ENCODE measurements at places on chromosomes 2 and 18.

DNA sequence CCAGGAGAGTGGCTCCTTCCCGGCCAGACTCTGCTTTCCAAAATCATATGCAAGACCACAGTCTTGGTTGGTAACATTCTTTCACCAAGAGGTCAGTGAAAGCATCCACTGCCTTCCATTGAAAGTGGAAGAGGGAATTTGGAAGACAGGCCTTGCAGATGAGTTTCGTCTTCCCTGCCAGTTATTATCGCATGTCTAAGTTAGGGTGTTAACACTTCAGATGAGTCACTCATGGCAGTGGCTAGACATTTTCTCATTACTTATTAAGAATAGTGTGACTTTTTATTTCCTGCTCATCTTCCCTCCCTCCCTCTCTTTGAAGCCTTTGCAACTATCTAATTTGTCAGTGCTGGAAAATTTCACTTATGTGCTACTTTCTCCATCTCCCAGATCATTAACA is 102.9 kb upstream of the EPB41L3 start:
- DNase-seq: no peak

- no peak for DNase-seq
Observed at GRCh38 chr2:26855466-26855865, 7.5 kb downstream of the DPYSL5 start.

- no peak for DNase-seq
Observed at GRCh38 chr2:127423478-127423843, 5.2 kb downstream of the PROC start.

- DNase-seq: no peak
Observed at GRCh38 chr2:167784084-167784425, 463.3 kb downstream of the STK39 start.

DNA sequence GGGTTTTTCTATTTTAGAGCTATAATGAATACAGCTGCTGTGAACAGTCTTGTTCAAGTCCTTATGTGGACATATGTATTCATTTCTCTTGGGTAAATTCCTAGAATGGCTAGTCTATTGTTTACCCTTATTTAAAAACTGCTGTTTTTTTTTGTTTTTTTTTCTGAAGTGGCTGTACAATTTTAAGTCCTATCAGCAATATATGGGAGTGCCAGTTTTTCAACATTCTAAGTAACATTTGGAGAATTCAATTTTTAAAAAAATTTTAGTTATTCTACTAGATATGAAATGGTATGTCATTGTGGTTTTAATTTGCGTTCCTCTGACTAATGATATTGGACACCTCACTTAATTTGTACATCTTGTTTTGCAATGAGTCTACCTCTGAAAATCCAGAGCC is 349.7 kb downstream of the SATB2 start:
- DNase-seq: no peak

- no peak for DNase-seq
Observed at GRCh38 chr2:50763776-50764175, 268.2 kb downstream of the NRXN1 start.

DNA sequence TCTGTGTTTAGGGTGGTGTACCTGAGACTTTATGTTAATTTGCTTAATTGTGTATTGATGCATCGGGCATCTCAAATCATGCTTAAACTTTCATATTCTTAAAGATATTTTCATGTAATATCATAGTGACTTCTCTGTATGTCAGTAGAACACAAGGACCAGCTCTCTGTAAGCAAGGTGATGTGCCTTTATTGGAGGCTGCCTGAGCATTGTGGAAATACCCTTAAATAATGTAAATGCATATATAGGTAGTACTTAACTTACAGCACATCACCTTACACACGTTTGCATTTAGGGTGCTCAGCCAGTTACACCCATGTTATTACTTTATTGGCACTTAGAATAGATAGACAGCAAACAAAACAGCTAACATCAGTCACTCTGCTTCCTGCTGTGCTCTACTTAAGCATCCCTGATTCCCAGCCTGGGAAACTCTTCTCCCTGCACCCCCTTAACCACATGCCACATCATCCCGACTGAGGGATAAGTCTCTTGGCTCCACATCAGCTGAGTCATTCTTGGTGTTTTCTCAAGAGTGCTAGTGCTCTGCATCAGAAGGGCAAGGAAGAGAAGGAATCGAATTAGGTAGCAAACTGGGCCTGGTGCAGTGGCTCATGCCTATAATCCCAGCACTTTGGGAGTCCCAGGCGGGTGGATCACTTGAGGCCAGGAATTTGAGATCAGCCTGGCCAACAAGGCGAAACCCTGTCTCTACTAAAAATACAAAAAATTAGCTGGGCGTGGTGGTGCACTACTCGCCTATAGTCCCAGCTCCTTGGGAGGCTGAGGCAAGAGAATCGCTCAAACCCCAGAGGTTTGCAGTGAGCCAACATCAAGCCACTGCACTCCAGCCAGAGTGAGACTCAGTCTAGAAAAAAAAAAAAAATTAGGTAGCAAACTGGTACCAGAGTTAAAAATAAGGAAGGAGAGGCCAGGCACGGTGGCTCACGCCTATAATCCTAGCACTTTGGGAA is 108.7 kb downstream of the MAP3K20 start:
- DNase-seq: peak; percentile 18

- DNase-seq: peak; percentile 47
Observed at GRCh38 chr2:60334610-60335009, 218.8 kb downstream of the BCL11A start.

- DNase-seq: no peak
Observed at GRCh38 chr2:52036024-52036423, 1004.1 kb upstream of the NRXN1 start.

DNA sequence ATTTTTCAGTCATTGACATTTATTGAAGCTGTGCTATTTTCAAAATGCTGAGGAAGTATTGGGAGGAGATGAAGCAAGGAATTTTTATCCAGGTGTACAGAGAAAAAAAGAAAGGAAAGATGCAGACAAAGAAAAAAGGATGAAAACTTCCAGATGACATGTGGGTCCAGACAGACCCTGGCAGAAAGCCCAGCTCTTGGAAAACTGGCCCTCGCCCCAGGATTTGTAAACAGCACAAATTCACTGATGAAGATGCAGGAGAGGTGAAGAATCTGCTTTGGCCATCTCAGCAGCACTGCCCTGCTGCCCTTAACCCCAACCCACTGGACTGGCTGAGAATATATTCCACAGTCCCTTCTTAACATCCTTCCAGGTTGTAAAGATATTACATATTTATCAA is 12.5 kb downstream of the TACR1 start:
- DNase-seq: no peak

- DNase-seq: no peak
Observed at GRCh38 chr2:160306985-160307384, 106.9 kb upstream of the ITGB6 start.

- no peak for DNase-seq
Observed at GRCh38 chr2:79860228-79861058, 347.6 kb downstream of the CTNNA2 start.

DNA sequence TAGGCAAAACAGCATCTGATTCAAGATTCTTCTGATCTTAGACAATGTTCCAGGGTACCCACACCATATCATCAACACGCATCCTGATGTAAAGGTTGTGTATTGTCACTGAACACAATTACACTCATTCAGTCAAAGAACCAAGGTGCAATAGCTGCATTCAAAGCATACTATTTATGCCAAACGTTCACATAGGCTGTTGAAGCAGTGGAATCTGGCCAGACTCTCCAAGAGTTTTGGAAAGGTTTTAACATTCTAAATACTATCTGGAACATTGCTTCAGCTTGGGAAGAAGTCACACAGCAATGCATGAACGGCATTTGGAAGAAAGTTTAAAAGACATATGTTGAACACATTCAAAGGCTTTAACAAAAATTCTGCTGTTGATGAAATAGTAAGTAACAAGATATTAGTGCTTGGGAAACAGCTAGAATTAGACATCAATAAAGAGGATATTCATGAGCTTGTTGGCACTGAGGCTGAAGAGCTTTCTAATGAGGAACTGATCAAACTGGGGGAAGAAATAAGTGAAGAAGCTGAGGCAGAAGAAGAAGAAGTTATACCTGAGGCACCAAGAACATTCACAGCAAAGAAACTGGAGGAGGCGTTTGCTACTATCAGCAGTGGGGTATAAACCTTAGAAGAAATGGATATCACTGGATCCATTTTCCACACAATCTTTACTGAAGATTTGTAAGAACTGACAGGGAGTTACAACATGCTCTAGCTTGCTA is 47.6 kb upstream of the MSH6 start:
- no peak for DNase-seq

- no peak for DNase-seq
Observed at GRCh38 chr2:47323822-47324171, 79.2 kb upstream of the MSH2 start.

DNA sequence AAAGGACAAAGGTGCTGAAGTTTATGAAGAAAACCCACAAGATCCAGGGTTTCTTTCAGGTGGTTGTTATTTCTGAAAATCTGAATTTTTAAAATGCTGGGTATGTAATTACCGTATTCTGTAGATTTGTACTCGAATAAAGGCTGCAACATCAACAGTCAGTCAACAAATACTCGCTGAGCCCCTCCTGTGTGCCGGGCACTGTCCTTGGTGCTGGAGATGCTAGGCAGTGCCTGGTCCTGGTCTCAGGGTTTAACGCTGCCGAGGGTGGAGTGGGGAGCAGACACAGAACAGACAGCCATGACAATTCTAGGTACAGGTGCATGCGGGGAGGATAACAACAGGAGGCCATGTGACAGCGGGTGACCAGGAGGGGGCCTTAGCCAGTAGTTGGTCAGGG is 27.2 kb upstream of the PDIA6 start:
- DNase-seq: no peak

DNA sequence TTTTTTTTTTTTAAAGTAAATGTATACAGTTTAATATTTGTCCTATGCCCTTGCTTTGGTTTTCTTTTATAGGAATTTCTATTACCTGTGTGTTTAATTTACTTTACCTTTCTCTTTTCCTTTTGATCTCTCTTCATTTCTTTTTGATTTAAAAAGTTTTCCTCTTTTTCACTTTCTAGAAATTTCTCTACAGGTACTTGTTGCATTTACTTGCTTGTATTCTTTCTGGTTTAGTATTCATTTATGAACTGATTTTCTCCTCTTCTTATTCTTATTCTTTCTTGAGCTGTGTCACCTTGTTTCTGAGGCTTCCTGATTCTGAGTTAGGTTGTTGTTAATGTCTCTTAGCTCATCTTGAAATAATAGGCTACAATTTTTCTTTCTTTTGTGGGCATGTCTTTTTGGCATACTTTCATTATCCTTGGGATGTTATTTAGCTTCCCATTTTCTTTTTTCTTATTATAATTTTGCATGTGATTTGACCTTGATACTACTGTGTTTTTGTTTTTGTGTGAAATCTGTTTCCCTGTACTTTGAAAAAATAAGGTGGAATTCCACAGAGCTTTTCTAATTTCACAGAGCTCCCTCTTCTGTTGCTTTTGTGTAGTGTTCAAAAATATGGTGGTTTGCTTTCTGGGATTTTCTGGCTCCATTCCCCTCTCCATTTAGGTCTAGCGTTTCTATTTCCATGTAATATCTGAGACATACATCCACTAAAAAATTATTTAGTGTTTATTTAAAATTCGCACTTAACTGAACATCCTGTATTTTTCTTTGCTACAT is 25.5 kb upstream of the ALMS1 start:
- DNase-seq: no peak

- DNase-seq: no peak
Observed at GRCh38 chr2:188478724-188479123, 187.1 kb downstream of the GULP1 start.

DNA sequence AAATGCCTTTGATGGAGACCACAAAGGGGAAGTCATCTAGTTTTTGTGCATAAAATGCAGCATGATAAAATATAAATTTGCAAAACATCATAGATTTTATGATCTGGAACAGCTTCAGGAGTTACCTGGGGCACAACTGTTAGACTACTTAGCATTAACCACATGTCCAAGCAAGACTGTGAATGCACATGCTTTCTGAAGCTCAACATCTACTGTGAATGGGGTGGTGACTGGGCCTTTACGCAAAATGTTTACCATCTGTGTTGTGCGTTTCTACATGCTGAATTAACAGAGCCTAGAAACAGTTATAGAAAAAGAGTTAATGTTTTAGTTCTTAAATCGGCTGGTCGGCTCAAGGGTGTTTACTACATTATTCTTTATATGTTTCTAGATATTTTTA is 45.5 kb downstream of the KCTD1 start:
- DNase-seq: no peak

GRCh38 chr2:141701618-141702017 is 429.2 kb downstream of the LRP1B start:
- DNase-seq: no peak

- peak; percentile 76 for DNase-seq
Observed at GRCh38 chr2:84924173-84925106, 19.0 kb downstream of the TMSB10 start.

- peak; percentile 22 for DNase-seq
Observed at GRCh38 chr18:13613099-13613498, 113.3 kb downstream of the FAM210A start.

DNA sequence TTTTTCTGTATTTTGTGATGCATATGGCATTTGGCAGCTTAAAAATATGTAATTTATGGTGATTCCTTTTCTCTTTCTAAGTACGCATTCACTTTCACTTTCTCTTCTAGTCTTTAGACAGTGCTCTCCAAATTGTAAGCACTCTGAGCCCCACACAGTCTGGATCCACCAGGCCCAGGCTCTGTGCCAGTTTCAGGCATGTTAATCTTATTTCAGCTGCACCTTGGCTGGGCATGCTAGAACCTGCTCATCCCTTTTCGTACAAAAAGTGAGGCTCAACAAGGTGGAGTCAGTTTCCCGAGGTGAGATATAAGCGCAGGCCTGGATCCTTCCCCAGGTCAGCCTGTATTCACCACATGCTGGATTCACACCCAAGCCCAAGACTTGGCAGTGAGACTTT is 203.9 kb downstream of the MTX2 start:
- DNase-seq: peak; percentile 10

GRCh38 chr2:153818242-153818641 is 53.5 kb upstream of the GALNT13 start:
- DNase-seq: no peak

DNA sequence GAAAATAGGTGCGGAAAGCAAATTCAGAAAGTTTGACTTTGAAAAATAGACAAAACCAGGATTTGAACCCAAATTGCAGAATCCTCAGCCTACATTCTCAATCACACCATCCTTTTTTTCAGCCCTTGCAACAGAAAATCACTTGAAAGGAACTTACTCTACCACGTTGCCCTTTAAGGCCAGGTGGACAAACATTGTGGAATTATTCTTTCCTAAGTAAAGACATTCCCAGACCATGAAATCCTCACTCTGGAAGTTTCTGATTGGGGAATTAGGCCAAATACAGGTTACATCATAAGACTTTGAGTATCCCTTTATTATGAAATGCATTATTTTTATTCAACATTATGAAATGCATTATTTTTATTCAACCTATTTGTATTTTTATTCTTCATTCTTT is 259.4 kb downstream of the RAD51AP2 start:
- no peak for DNase-seq

- no peak for DNase-seq
Observed at GRCh38 chr18:39523281-39523680, 1957.7 kb upstream of the CELF4 start.

GRCh38 chr2:66733364-66733999 is 298.6 kb downstream of the MEIS1 start:
- DNase-seq: no peak

GRCh38 chr2:28683100-28683706 is 68.4 kb upstream of the PPP1CB start:
- no peak for DNase-seq

Measured in suppressor macrophage treated with lipopolysaccharide for 4 hours (primary cell).